ENCODE measurements at places on chromosomes 7 and 10.
A peak's percentile ranks its signal among the peaks of the same experiment; 100 is the strongest.

DNA sequence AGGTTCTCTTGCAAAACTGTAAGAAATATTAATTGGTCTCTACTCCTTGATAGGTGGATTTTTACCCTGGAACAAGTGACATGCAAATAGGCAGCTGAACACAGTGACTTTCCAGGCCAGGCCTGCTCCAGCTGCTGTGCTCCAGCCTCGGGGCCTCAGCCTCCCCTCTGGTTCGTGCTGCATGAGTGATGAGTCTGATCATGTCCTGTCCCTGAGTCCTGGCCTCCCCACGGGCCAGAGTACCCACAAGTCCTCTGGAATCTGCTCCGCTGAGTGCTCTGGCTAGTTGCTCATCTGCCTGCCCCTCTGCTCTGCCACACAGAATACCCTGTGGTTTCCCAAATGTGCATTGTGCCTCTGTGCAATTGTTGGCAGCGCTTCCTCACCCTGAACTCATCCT, 80.1 kb upstream of the PDZD8 start:
- DNase-seq = no peak

- no peak for DNase-seq
Measured at GRCh38 chr10:86305521-86305920, 61.1 kb downstream of the GRID1 start.

GRCh38 chr10:6151087-6151977, 51.4 kb upstream of the PFKFB3 start:
- DNase-seq = no peak

GRCh38 chr7:32266932-32267475, 196.8 kb upstream of the PDE1C start:
- DNase-seq = no peak

DNA sequence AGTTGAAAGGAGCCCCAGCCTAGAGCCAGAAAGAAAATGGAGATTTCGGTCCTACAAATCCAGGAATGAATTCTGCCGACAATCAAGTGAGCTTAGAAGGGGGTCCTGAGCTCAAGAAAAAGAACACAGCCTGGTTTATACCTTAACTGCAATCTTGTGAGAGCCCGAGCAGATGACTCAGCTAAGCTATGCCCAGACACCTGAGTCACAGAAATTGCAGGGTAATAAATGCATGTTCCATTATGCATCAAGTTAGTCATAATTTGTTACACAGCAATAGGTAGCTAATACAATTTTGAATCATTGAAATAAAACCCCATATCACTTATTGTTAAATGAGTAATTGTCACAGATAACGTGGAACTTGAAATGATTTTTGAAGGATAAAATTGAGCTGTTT, 111.8 kb upstream of the FOXP2 start:
- DNase-seq = no peak

- DNase-seq = no peak
Measured at GRCh38 chr7:42244828-42245227, 7.8 kb upstream of the GLI3 start.

DNA sequence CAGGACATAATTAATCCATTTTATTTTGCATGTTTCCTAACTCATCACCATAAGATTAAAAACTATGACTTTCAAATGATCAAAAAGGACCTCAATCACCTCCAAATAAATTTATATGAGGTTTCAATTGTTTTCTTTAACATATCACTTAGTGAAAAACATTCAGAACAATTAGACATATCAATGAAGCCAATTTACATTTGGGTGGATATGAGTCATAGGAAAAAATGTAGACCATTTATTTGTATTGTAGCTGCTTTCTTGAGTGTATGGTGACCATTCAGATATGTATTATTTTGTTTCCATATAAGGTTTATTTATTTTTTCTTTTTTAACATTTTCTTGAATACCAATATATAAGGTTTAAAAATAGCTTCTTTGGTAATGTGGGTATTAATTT, 13.3 kb upstream of the EXOC6 start:
- DNase-seq = no peak

GRCh38 chr10:126689461-126689994, 19.0 kb upstream of the C10orf90 start:
- DNase-seq = no peak

DNA sequence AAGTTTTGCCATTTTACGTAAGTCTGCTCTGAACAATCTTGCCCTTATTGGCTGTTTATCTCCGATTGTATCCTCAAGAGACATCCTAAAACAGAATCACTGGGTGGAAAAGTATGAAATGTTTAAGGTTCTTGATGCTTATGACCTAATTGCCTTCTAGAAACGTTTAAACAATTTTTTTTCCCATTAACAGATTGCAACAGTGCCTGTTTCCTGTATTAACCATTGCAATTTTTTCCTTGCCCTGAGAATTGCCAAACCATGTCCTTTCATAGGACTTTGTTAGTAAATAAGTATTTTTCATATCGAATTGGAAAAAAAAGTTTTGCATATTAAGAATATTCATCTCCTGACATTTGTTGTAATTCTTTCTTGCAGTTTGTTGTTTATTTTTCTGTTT, 639.8 kb downstream of the INHBA start:
- DNase-seq = no peak

GRCh38 chr10:123375738-123376137, 221.5 kb downstream of the BUB3 start:
- no peak for DNase-seq

DNA sequence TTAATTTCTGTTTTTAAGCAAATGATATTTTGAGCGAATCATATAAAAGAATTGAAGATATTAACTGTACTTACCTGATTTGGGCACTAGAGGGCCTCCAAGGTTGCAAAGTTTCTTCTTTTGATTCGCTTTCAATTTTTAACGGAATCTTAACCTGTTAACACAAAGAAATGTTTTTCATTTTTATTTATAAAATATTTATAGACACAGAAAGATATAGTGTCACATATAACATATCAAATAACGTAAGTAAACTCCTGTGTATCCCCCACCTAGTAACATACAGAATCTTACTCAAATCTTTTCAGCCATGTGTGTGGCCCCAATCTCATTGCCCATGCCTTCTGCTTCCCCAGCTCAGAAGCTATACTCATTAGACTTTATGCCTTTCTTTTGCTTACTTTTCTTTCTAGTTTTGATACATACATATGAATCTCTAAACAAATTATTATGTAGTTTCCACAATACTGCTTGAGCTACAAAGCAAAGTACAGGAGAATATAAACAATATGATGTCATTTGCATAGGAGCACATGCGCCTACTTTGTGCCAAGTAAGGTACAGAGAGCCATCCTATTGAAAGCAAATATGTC, 49.5 kb upstream of the ZPBP start:
- peak; percentile 22 for DNase-seq

DNA sequence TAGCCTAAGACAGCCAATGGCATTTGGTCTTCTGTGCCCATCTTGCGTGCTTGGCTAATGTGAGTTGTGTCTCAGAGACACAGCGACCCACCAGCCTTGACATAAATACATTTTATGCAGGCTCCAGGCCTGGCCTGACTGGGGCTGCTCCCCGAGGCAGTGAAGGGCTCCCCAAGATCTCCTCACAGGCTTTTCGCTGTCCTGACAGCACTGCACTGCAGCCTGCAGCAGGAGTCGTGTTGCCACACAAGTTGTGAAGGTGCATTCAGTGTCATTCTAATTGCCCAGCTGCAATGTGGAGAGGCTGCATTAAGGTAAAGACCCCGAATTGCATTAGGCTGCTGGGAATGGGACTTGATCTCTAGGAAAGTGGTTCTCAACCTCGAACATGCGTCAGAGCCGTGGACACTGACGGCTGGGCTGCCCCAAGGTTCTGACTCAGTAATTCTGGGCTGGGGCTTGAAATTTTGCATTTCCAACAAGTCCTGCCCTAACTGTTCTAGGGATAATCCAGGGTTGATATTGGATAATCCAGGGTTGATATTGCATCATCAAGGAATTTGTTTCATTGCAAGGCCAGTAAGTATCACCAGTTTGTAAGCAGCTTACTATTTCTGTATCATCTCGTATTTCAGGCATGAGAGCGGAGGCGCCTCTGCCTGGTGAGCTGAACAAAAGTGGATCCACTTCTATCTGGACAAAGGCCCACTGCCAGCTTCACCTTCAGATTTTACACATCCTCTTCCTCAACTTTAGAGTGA, 108.7 kb upstream of the INSIG1 start:
- no peak for DNase-seq

DNA sequence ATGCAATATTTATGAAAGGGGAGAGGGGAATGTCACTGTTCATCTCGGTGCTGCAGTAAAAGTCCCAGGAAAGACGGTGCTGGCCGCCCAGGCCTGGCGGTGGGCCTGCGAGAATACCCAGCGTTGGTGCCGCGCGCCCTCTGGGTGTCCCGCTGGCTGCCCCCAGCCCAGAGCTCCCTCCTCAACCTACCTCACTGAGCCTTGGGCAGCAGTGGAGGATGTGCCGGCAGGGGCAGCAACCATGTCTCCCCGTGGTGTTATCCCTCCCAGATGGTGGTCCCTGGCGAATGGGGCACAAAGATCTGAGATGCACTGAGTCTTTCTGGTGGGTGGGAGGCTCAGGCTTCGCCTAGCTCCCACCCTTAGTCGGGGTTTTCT, 9.5 kb upstream of the TLX1 start:
- no peak for DNase-seq

GRCh38 chr10:127017541-127018297, 112.5 kb downstream of the DOCK1 start:
- no peak for DNase-seq

GRCh38 chr10:126904818-126905701, at the start of gene DOCK1:
TSS of gene DOCK1 (plus strand) at chr10:126905428. CDS start at chr10:126905518, 90 bp downstream.
- no peak for DNase-seq

GRCh38 chr10:87544721-87545120, 40.0 kb downstream of the MINPP1 start:
- DNase-seq = no peak

GRCh38 chr10:53023411-53023810, 250.8 kb upstream of the MBL2 start:
- DNase-seq = no peak

- DNase-seq = no peak
Measured at GRCh38 chr10:28680358-28680752, 3.0 kb downstream of the BAMBI start.

GRCh38 chr10:62037166-62037831, 135.8 kb downstream of the ARID5B start:
- no peak for DNase-seq

DNA sequence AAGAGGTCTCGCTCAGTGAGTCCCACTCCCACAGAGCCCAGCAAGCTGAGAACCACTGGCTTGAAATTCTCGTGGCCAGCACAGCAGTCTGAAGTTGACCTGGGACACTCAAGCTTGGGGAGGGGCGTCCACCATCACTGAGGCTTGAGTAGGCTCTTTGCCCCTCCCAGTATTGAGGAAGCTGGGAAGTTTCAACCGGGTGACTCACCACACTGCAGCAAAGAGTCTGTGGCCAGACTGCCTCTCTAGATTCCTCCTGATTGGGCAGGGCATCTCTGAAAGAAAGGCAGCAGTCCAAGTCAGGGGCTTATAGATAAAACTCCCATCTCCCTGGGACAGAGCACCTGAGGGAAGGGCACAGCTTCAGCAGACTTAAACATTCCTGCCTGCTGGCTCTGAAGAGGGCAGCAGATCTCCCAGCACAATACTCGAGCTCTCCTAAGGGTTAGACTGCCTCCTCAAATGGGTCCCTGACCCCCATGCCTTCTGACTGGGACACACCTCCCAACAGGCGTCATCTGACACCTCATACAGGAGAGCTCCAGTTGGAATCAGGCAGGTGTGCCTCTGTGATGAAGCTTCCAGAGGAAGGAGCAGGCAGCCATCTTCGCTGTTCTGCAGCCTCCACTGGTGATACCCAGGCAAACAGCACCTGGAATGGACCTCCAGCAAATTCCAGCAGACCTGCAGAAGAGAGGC, 970.9 kb upstream of the LRRN3 start:
- DNase-seq = no peak

DNA sequence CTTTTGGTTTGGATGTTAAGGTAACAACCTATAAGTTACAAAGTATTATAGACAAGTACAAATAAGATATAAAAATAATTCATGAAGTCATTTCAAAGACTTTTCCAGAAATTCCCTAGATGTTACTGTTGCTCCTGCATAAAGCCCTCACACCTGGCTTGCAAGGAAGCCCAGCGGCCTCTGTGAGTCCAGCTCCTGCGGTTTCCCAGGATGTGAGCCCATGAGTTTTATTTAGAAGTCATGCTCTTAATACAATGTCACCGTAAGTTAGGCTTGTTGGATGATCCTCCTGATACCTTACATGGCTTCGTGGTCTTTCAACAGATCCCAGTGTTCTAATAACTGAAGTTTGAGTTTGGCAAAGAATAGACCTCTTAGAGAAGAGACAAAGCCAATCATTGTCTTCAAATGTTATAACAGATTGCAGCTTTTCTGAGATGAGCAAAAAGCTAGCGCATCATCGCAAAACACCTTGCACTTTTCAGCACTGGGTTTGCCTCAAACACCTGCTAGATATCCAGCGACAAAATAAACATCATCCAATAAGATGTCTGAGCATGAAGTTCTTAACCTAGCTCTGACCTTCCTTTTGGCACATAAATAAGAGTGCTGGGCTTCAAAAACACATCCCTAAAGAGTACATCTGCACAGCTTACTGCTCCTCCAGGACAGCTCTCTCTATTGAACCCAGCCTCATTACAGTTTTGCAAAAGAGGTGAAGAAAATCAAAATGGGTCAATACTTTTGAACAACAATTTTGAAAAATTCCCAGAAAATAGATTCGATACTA, 3.6 kb downstream of the FAM171A1 start:
- DNase-seq = no peak

Data from NCI-H1105 treated with DMSO at 0.1 percent for 48 hours (cell line).